Adrenal gland (tissue), 19 donors: ENCODE measurements at places on chromosomes 1 and 21. TPM values are rescaled to one million over a fixed set of nuclear protein-coding genes. Genes with fewer than 3 reads are reported as not detected.
A peak's percentile ranks its signal among the peaks of the same experiment; 100 is the strongest.

- DNase-seq, result no peak
Observed at GRCh38 chr1:102097451-102097850, 100.7 kb upstream of the OLFM3 start.

DNA sequence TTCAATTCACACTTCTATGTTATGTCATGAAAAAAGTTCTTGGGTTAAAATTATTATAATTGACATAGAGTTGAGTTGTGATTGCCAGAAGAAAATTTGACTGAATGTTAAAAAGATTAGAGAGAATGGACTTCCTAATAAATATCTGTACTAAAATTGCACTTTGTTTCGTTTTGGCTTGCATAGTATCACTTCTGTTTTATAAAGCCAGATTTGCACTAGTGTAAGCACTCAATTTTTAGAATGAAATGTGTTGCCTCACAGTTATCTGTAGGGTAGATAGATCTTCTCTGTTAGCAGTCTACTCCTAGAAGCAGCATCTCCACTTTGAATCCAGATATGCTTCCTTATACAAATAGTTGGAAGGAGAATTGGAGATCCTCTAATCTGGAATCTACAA, 95.2 kb upstream of the MPC2 start:
- no peak for DNase-seq

The KRTAP10-10 gene
- total RNA-seq, result not detected

GRCh38 chr21:25550352-25551120, 56.7 kb downstream of the MRPL39 start:
- no peak for DNase-seq

- peak; percentile 32 for DNase-seq
Observed at GRCh38 chr1:22229379-22229778, 86.5 kb upstream of the WNT4 start.

The ALPL gene
- total RNA-seq, result 59.3 TPM

DNA sequence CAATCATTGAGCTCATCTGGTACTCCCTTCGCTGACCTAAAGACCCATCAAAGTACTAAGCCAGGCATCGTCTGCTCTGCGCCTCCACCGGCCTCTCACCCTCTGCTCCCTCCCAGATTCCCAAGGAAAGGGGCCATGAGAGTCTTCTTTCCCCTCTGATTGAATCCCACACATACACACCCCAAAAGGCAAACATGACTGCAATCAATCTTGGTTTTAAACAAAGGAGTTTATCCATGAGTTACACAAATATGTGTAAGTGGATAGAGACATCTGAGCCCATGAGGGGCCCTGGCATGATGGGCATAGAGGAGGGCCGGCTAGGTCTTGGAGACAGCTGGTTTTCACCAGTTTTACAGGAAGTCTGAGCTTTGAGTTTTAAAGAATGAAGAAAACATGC, 50.9 kb downstream of the CAPN2 start:
- no peak for DNase-seq
